Stimulated activated CD4-positive, alpha-beta T cell treated with anti-CD3 and anti-CD28 coated beads, Interleukin-1b, Interleukin-23, amount 100 ng/mL, for 4 hours (primary cell): ENCODE measurements at places on chromosomes 11 and 22.

GRCh38 chr22:46753360-46753759 lies 9.1 kb upstream of the TBC1D22A start:
- DNase-seq, result no peak

- no peak for DNase-seq
These were observed 136.5 kb downstream of the TRIM29 start for GRCh38 chr11:120001178-120002090.

DNA sequence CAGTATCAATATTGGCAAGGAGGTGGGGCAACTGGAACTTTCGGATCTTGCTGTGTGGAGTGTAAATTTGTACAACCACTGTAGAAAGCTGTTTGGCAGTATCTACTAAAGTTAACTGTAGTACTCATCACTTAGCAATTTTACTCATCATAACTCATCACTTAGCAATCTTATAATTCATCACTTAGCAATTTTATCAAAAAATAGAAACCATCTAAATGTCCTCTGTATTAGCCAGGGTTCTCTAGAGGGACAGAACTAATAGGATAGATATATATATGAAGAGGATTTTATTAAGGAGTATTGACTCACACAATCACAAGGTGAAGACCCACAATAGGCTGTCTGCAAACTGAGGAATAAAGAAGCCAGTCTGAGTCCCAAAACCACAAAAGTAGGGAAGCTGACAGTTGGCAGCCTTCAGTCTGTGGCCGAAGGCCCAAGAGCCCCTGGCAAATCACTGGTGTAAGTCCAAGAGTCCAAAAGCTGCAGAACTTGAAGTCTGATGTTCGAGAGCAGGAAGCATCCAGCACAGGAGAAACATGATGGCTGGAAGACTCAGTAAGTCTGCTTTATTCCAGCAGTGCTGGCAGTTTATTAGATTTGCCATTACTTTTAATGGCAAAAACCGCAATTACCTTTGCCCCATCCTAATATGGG lies 92.9 kb upstream of the USP47 start:
- no peak for DNase-seq

GRCh38 chr11:84313830-84314359 lies 1027.7 kb upstream of the CCDC90B start:
- DNase-seq, result no peak

DNA sequence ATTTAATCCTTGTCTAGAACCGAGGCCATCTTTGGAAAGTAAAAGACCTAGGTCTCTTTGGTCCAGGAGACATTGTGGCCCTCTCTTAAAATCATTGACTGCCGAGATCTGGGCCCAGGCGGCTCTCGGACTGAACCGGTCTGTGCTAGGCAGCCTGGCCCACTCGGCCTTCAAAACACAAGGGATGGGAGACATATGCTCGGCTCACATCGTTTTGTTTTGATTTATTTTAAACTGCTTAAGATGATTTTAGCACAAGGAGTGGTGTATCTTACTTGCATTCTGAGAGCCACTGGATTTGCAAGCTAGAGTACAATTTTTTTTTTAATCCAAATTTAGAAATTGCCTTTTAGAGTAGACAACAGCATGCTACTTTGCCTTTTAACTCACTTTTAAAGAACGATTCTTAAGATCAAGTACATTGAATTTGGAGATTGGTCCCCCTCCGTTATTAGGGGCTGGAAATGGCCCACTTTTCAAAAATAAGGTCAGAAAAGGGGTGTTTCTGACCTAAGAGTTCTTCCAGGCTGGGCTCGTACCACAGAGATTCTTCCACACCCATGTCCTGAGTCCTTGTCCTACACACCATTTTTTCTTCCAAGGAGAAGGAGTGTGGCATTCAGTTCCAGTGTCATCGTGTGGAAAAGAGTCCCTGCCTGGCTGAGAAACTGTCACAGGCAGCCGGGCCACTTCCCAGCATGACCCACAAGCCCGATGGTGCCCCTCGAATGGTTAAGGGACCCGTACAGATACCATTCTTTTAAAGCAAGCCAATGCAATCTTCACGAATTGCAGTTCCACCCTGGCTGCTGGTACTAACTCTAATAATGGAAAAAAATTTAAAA lies 80.5 kb upstream of the WNT7B start:
- DNase-seq, result no peak

DNA sequence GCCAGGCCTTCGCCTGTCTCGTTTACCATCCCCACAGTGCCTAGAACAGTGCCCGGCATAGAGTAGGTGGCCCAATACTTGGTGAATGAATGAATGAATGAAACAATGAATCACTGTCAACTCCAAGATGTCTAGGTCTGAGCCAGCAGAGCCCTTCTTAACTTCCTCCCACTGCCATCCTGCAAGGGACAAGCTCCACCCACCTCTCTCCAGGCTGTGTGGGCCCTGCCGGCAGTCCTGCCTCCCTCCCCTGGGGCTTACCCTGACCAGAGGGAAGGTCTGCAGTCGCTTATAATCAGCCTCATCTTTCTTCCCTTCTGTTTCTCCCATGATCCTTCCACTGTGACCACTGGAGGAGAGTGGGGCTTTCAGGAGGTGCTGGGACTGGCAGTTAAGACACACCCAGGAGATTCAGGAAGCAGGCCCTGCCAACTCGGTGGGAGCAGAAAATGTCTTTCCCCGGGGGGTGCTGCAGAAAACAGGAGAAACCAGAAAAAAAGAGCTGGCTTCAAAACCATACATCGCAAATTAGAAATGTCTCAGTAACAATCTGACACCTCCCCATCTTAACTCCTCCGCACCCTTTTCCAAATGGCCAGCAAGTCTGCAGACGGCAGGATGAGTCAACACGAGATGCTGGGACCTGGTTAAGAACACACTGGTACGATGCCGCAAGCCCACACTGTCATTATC lies 11.4 kb downstream of the DNAL4 start:
- DNase-seq, result no peak

DNA sequence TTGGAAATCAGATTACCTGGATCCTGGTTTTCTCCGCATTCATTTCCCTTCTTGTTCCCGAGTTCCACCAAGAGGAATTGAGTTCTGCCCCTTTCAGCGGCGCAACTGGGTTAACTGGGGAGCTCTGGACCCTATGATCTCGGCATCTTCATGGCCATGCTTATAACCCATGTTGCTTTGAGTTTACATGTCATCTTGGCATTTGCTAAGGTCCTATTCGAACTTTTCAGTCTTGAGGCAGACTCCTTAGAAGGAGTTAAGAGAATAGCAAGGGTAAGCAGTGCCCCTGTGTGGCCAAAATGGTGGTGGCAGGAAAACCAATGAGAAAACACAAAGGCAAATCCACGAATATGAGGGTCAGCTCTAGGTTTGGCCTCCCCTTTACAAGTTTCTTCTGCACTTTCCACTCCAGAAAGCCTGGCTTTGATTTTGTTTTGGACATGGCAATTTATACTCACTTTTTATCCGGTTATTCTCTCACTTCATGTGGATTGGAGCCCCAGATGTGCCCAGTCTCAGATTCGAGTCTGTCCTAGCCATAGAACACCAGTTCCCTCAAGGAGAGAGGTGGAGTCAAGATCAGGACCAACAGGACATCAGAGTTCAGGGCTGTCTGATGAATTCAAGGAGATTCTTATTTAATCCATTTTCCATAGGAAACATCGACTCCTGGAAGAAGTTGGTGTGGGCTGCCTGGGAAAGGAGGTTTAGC lies 55.3 kb upstream of the FBXO3 start:
- DNase-seq, result peak; percentile 36

- DNase-seq, result no peak
These were observed 19.4 kb downstream of the RNF185 start for GRCh38 chr22:31179345-31179744.

- no peak for DNase-seq
These were observed 32.3 kb upstream of the CCDC89 start for GRCh38 chr11:85718126-85718943.

DNA sequence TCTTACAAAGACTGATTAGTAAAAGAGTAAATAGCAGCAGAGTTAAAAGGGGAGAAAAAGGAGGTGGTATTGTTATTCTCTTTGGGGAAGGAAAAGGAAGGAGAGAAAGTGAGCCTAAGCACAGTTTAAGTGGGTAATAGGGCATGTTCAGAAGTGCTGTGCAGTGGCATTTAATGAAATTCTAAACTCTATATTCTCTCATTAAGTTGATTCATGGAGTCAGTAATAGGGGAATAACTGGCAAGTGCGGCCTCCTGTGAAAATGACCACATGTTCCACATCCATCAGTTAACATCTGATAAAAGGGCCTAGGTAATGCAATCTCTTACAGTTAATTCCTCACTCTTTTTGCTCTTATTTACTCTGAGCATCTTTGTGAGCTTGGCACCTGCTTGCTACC lies 516.7 kb downstream of the JRKL start:
- DNase-seq, result no peak

GRCh38 chr11:110069158-110069737 lies 23.9 kb upstream of the ZC3H12C start:
- DNase-seq, result no peak

DNA sequence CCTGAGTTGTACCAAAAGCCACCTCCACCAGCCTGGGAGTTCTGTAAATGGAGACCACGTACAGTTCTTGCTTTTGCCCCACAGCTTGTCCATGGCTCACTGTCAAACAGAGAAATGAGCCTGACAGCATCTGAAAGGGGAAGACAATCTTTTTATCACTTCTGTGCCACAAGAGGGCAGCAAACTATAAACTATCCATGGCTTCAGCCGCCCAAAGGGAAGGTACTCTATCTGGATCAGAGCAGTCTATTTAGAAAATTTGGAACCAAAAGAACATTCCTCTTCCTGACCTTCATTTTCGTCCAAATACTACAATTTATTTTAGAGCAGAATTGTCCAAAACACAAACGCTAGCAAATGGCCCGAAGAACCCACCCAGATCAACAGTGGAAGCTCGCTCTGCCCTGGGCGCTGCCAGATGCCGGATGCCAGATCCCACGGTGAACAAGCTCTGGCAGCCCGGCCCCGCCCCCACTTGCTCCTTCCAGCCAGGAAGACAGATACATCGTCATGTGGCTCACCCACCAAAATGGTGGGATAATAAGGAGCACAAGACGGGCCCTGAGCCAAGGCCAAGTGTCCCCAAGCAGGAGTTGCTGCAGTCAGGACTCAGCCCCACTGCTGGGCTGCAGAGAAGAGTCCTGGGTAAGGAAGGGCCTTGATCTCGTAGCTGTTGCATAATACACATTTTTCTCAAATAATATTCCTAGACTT lies 23.9 kb upstream of the SCGB1A1 start:
- peak; percentile 38 for DNase-seq

DNA sequence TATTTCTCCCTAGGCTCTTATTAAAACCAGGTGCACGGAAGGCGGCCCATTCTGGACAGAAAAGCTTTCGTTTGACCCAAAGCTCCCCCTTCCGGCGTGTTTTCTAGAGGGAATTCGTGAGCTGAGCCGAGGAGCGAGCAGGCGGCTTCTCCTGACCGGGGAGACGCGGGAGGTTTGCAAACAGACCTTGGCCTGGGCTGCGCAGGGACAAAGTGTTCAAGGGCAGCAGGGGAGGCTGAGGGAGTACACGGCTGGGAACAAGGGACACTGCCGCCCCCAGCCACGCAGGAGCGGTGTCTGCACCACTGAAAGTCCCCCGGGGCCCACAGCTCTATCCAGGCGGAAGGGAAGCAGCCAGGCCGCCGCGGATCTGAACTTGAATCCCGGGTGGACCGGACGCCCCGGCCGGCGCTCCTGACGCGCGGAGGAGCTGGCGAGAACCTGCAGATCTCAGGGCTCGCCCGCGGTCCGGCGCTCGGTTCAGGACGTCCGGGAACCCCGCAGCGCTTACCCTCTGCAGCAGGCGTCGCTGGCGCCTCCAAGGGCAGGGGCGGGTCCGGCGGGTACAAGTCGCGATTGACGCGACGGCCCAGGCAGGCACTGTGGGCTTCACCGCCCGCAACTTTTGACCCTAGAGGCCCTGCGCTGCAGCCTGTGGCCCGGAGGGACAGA lies 101.9 kb downstream of the WT1 start:
- peak; percentile 15 for DNase-seq

- peak; percentile 81 for DNase-seq
These were observed at the start of gene TMEM123 for GRCh38 chr11:102452461-102453301. Gene TMEM123 (minus strand): TSS chr11:102452765. CDS start chr11:102452623, 142 bp downstream.

- DNase-seq, result no peak
These were observed 30.6 kb downstream of the PISD start for GRCh38 chr22:31631436-31631835.

DNA sequence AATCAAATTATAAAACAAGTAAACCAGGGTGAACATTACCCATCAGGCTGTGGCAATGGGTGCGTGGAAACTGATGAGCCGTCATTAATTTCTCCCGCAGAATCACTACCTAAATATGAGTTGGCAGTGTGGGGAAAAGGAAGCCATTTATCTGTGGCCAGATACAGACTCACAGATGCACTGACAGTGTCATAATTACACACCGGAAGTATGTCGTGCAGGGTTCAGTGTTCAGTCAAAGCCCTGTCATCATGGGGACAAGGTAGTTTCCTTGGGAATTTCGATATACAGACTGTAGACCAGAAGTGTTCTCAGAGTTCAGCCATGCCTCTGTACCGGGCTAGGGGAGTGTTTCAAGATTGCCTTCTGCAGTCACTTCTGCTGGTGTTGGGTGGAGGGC lies 119.2 kb upstream of the SEZ6L start:
- DNase-seq, result no peak

- no peak for DNase-seq
These were observed 3.4 kb downstream of the FOLR3 start for GRCh38 chr11:72138821-72139390.

DNA sequence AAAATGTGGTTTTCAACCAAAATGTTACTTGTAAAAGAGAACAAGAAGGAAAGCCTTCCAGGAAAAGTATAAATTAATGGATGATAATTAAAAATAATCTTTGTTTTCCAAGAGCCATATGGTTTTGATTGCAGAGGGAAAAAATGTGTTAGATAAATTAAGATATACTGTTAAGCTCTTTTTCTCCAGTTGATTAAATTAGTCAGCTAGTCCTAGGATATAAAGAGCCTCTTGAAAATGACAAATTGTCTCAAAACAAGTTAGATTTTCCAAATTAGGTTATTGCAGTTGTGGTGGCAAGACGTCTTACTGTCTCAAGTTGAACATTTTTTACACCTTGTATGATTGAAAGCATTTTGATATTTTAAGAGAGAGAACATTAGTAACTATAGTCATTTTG lies 110.9 kb downstream of the DYNC2H1 start:
- DNase-seq, result no peak

- no peak for DNase-seq
These were observed 56.7 kb downstream of the TIMP3 start for GRCh38 chr22:32858121-32858703.

GRCh38 chr22:50047346-50047745 lies 10.8 kb downstream of the TTLL8 start:
- DNase-seq, result no peak

- DNase-seq, result no peak
These were observed 9.4 kb upstream of the NAV2 start for GRCh38 chr11:19703211-19703610.

GRCh38 chr11:27864091-27864491 lies 163.8 kb upstream of the BDNF start:
- no peak for DNase-seq

DNA sequence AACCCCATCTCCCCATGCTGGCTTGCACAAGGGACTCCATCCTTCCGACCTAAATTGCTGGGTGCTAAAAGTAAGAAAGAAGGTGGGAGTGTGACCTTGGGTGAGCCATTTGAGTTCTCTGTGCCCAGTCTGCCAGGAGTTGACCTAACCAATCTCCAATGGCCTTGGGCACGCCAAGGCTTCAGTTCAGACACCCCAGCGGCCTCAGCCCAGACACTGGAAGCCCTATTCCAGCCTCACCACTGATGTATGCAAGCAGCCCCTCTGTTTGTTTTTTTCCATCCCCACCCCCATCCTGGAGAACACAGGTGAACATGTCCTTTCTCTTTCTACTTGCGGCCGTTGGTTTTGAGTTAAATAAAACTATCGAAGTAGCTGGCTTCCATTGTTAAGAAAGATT lies 31.9 kb downstream of the MYH9 start:
- no peak for DNase-seq

GRCh38 chr11:88511006-88511405 lies 173.5 kb upstream of the CTSC start:
- no peak for DNase-seq
